Mesendoderm (in vitro differentiated cells): ENCODE measurements at places on chromosomes 5 and 9.

- H3K27ac ChIP-seq: no peak overlapping the region
- H3K27me3 ChIP-seq: no peaks in the 10 kb centered on the region
- DNase-seq: no peak
- no peak overlapping the region for H3K4me3 ChIP-seq
- H3K36me3 ChIP-seq: no peaks in the 10 kb centered on the region
- peaks cover 4% of the 10 kb centered on the region for H3K4me1 ChIP-seq
These were observed 224.8 kb downstream of the ENC1 start for GRCh38 chr5:74415695-74416102.

- no peak overlapping the region for H3K4me3 ChIP-seq
- no peak for DNase-seq
- H3K36me3 ChIP-seq: no peaks in the 10 kb centered on the region
- H3K27me3 ChIP-seq: no peaks in the 10 kb centered on the region
- H3K4me1 ChIP-seq: no peaks in the 10 kb centered on the region
- H3K27ac ChIP-seq: no peak overlapping the region
These were observed 49.5 kb upstream of the TGFBR1 start for GRCh38 chr9:99055384-99055783.

- no peak overlapping the region for H3K27ac ChIP-seq
- H3K27me3 ChIP-seq: no peaks in the 10 kb centered on the region
- peaks cover 8% of the 10 kb centered on the region for H3K4me1 ChIP-seq
- H3K36me3 ChIP-seq: no peaks in the 10 kb centered on the region
- H3K4me3 ChIP-seq: no peak overlapping the region
These were observed 30.7 kb upstream of the MYOT start for GRCh38 chr5:137836997-137837396.

- no peaks in the 10 kb centered on the region for H3K27me3 ChIP-seq
- H3K4me1 ChIP-seq: no peaks in the 10 kb centered on the region
- no peak overlapping the region for H3K27ac ChIP-seq
- peak; percentile 91 for DNase-seq
- no peaks in the 10 kb centered on the region for H3K36me3 ChIP-seq
These were observed 28.7 kb downstream of the DMRT3 start for GRCh38 chr9:1005043-1005667.

- no peak overlapping the region for H3K4me3 ChIP-seq
- no peak for DNase-seq
- H3K4me1 ChIP-seq: peaks cover 5% of the 10 kb centered on the region
- H3K36me3 ChIP-seq: no peaks in the 10 kb centered on the region
These were observed 125.8 kb upstream of the SLC25A48 start for GRCh38 chr5:135708481-135709207.

GRCh38 chr9:122029898-122030297 lies 63.2 kb downstream of the TTLL11 start:
- H3K4me1 ChIP-seq: no peaks in the 10 kb centered on the region
- DNase-seq: peak; percentile 49
- no peaks in the 10 kb centered on the region for H3K36me3 ChIP-seq
- H3K4me3 ChIP-seq: no peak overlapping the region
- no peaks in the 10 kb centered on the region for H3K27me3 ChIP-seq
- no peak overlapping the region for H3K27ac ChIP-seq

GRCh38 chr5:146042628-146043279 lies 62.6 kb downstream of the PLAC8L1 start:
- DNase-seq: no peak
- H3K27ac ChIP-seq: no peak overlapping the region
- H3K36me3 ChIP-seq: no peaks in the 10 kb centered on the region

- no peaks in the 10 kb centered on the region for H3K36me3 ChIP-seq
- no peak for DNase-seq
- H3K4me3 ChIP-seq: no peak overlapping the region
These were observed 136.4 kb downstream of the ADAMTS2 start for GRCh38 chr5:179208706-179209358.

DNA sequence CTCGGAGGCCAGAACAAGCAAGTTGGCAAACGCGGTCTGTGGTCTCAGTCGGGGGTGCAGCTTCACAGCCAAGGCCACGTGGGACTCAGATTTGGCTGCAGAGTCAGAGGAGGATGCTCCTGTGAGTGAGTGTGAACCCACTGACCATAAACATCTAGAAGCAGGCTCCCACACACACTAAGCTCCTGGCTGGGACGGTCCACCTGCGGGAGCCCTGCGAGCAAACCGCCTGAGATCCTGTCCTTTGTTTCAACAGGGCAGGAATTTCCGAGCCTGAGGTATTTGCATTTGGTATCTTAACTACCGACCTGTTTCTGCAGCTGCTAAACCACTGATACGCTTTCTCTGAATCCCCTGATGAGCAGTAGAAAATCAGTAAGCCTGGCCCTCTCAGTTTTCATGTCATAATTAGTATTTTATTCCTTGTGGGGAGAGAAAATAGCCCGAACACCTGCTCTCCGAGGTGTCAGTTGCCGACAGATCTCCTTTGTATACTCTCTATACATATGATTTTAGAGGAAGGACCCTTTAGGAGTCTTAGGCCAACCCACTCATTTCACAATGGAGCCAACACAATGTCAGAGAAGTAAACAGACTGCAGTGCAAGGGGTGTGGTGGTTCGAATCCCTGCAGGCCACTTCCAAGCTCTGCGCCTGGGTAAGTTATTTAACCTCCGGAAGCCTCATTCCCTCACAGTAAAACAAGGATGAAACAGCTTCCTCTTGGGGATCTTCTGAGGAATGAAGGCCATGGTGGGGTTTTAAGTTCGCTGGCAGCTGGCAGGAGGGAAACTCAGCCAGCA lies 40.9 kb upstream of the PWWP2A start:
- no peaks in the 10 kb centered on the region for H3K27me3 ChIP-seq
- no peaks in the 10 kb centered on the region for H3K36me3 ChIP-seq
- H3K4me3 ChIP-seq: no peak overlapping the region
- H3K4me1 ChIP-seq: peaks cover 8% of the 10 kb centered on the region
- peak; percentile 96 for DNase-seq

DNA sequence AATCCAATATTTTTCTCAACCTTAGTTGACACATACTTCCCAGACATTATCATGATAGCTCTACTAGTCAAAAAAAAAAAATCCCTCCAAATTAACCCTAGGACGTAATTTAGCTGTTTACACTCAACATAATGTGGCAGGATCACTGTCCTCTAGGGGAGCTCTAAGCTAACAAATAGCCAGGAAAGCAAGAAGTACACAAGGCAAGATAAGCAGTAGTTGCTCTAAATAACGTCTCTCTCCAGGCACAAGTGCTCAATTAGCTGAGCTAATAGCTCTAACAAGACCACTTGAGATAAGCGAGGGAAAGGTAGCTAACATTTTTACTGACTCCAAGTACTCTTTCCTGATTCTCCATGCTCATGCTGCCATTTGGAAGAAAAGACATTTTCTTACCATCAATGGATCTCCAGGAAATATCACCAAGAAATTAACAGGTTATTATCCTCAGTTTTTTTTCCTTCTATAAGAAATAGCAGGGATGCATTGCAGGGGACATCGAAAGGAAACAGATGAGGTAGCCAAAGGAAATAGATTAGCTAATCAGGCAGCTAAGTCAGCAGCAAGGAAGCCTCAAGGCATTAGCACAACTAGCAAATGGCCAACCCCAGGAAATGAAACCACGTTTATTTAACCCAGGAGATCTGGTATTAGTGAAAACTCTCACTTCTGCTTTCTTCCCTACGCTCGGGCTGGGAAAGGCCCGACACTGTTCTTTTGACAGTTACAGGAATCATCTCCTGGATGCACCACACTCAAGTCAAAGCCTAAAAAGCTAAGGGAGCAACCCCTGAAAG lies 614.1 kb downstream of the PTPRD start:
- no peaks in the 10 kb centered on the region for H3K4me1 ChIP-seq
- H3K27me3 ChIP-seq: no peaks in the 10 kb centered on the region
- peak; percentile 95 for DNase-seq
- H3K36me3 ChIP-seq: no peaks in the 10 kb centered on the region
